ENCODE measurements at places on chromosomes 12 and 14.

- no peak for DNase-seq
These were observed 542.7 kb upstream of the LMO3 start for GRCh38 chr12:17148706-17149105.

GRCh38 chr14:94329857-94330256 is 6.7 kb upstream of the SERPINA6 start:
- DNase-seq = no peak

DNA sequence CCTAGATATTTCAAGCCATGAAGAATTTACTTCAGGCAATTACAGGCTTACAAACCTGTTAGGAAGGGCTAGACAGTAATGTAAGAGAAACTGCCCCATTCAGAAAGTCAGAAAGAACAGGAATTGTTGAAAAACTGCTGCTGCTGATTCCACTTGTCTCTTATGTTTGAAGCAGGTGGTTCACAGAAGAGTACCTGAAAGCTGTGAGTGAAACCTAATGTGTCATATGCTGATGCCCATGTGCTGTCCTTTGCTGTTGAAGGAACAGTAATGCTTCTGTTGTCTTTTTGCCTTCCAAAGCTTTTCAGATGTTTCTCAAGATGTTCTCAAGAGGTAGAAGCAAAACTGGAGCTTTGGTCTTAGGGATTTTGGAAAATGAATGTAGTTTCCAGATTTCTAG is 39.0 kb downstream of the MNAT1 start:
- DNase-seq = no peak

- no peak for DNase-seq
These were observed 747 bp upstream of the DACT1 start for GRCh38 chr14:58637040-58637390.

- DNase-seq = no peak
These were observed 993.3 kb upstream of the TMEM132C start for GRCh38 chr12:127273626-127274025.

- DNase-seq = no peak
These were observed 216.6 kb downstream of the AKAP6 start for GRCh38 chr14:32545506-32546210.

- no peak for DNase-seq
These were observed 1.0 kb upstream of the ATG14 start for GRCh38 chr14:55412676-55413075.

- no peak for DNase-seq
These were observed 930.6 kb upstream of the TMEM132C start for GRCh38 chr12:127336416-127336815.

- no peak for DNase-seq
These were observed 13.5 kb upstream of the TNFAIP2 start for GRCh38 chr14:103109535-103110441.

- no peak for DNase-seq
These were observed 24.2 kb downstream of the YY1 start for GRCh38 chr14:100263141-100263540.

DNA sequence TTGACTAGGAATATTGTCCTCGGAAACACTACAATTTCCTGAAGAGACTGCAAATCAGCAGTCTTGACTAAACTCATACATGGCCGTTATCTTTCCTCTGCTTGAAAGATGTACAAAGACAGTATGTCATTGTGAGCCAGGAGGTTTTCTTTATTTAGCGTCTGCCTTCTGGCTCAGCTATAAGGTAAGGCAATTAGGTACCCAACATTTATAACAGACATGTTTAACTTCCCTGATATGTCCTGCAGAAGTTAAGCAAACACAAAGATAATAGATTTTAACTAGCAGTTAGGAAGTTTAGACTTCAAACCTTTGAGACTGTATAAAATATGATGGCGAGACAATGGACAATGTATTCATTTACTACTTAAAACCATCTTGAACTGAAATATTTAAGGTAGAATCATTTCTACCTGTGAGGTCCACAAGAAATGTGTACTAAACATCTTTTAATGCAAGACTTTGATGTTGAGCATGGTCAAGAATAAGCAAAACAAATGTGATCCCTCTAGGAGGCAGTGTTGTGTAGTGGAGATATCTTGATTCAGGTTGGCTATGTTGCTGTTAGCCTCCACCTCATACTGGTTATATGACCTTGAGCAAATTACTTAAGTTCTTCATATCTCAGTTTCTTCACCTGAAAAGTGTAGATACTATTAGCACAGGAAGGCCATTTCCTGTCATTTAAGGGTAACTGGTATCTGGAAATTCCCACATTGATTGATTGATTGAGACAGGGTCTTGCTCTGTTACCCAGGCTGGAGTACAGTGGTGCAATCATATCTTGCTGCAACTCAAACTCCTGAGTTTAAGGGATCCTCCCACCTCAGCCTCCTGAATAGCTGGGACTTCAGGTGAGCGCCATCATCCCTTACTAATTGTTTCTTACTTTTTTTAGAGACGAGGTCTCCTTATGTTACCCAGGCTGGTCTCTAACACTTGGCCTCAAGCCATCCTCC is 96.3 kb upstream of the EEA1 start:
- DNase-seq = no peak

GRCh38 chr14:95956601-95957460 is 80.2 kb downstream of the TUNAR start:
- no peak for DNase-seq

DNA sequence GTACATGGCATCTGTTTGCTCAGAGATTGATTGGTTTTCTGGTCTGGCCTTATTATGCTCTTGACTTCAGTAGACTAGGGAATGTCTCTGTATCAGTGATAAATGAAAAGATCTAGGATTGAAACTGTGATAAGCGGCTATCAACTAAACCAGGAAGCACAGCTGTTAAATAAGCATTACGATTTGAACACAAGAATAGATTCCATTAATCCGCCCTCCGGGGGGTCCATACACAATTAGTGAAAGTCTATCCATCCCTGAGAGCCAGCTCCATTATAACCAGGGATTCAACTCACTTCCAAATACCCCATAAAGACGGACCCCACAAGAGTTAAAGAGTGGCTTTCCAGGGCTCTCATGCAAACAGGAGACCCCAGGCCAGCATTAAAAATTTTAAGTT is 279.0 kb downstream of the GRIN2B start:
- DNase-seq = no peak

DNA sequence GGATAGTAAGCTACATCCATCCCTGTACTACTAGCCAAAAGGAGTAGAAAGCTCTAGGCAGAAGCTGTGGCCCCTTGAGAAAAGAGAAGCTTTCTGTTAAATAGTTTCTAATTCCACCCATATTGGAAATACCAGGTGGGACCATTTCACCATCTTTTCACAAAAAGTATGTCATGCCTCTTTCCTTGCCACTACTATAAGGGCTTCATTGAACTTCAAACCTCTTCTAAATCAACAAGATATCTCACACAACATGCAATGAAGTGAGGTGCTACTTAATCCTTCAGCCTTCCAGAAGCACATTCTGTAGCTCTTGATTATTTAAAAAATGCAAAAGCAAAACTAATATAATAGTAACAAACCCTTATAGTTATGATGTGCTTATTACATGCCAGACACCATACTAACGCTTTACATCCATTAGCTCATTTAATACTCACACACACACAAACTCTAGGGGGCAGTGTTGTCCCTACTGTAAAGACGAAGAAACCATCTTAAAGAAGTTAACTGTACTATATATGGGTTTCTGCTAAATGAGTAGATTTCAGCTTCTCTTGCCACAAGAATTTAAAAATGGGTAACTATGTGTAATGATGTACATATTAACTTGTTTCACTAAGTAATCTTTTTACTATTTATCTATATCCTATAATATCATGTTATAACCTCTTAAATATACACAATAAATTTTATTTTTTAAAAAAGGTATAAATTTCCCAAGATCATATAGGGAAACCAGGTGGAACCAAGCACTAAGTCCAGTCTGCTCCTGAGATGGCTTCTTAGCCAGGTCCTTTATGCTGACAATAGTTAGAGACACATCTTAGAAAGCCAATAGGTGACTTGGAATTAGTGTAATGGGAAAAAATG is 124.4 kb downstream of the RPS29 start:
- DNase-seq = peak; percentile 2

DNA sequence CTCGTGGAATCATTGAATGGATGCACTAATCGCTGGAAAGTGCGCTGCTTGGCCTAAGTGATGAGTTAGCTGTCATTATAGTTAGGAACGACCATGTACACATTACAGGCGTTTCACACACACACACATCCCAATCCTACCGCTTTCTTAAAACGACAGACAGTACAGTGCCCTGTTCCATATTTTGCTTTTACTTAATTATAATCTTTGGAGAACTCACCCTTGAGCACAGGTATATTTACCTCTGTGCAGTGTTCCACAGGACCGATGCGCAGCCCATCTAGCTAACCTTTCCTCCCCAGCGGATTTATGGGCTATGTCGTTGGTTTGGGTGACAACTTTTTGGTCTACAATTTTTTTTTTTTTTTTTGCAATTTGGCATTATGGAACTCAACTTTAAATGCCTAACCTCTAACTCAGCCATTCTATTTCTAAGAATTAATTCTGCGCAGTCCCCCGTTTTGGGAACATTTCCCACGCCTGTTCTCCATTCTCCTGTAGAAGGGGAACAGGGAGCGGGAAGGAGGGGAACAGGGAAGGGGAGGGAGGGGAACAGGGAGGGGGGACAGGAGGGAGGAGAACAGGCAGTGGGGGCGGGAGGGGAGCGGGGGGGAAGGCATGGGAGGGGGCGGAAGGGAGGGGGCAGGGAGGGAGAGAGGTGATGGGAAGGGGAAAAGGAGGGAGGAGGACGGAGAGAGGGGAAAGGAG is 663 bp upstream of the ULK1 start:
- no peak for DNase-seq

DNA sequence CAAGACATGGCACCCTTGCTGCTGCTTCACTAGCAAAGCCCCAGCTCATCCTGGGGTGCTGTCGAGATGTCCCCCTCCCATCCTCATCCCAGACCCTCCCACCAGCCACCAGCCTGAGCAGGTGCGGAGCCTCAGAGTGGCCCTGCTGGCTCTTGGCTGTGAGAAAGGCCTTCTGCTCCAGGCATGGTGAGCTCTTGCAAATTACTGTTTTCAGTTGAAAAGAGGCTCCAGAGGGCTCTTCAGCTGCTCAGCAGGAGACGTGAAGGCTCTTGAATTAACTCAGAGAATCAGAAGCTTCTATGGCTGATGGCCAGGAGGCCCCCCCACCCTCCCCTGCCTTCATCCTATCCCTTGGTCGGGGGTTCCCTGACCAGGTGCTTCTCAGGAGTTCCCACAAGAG is 44.1 kb downstream of the WSCD2 start:
- no peak for DNase-seq

- DNase-seq = no peak
These were observed 80.9 kb downstream of the RPS6KA5 start for GRCh38 chr14:90979515-90979914.

DNA sequence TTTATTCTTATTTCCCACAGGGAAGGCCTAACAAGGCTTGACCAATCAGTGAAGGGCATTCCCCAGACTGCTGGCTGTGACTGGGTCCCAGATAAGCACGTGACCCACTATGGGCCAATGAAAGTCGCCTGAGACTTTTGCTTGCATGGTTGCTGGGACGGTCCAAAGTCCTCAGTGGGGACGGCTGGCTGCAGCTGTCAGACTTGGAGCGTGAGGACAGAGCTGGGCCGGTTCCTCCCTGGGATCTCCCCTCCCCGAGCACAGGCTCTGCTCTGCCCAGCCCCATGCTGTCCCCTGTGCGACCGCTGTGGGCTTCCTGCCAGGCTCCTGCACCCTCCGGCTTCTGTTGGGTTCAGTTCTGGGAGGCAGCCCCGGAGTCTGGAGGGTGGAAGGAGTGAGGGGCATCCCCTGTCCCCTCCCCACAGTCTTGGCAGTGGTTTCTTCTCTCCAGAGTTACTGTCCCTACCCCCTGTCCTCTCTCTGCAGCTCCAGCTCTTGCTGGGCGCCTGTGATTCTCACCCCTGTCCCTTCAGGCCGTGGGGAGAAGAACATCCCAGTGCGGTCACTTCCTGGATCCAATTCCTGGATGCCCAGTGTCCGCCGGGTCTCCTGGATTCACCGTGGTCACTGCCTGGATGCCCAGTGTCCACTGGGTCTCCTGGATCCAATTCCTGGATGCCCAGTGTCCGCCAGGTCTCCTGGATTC is 50.1 kb downstream of the GALNT9 start:
- no peak for DNase-seq

DNA sequence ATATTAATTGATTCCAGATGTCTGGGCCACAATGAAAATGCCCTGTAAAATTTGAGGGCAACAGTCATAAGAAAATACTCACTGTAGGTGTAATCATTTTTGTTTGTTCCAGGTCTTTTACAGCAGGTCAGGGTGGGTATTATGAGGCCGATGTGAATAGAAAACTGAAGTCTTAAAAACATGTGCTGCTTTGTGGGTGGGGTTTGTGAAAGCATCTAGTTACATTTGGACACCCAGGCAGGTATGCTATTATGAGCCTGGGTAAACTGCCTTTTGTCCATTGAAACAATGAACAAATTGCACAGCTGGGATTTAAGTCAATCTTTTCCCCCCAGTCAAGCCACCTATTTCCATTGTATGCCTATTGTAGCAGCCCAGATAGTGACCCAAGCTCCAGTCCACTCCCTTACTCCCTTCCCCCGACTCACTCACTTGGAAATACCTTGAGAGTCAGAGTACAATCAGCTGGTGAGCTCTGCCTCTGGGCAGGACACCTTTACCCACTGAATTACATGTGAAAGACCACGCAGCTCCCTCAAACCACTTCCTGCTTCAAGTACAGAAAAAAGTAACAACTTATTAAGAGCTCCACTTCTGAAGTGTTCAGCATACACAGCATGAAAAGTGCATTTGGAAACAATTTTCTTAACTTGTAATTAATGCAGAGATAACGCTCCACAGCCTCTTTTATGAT is 1.8 kb downstream of the IGF1 start:
- peak; percentile 2 for DNase-seq

DNA sequence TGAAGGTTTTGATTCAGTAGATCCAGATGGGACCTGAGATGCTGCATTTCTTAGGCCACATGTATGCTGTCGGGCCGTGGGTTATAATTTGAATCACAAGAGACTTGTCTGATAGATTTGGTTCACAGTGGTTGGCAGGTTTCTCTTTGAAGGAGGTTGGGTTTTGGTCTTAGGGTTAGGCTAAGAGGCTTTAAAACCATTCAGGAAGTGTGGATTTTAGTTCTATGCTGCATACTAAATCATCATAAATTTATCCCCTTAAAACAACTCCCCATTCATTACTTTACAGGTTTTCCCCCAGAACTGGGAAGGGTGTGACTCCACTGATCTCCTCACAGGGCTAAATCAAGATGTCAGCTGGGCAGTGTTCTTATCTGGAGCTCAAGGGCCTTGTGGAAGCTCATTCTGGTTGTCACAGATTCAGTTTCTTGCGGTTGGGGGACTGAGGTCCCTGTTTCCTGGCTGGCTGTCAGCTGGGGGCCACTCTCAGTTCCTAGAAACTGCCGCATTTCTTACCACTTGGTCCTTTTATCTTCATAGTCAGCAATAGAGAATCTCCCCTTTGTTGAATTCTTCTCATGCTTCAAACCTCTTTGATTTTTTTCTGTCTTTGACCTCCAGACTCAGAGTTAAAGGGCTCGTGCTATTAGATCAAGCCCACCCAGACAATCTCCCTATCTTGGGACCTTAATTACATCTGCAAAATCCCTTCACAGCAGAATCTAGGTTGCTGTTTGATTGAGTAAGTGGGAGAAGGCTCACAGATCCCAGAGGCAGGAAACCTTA is 20.6 kb upstream of the PCNX1 start:
- DNase-seq = no peak

All from stimulated activated CD8-positive, alpha-beta memory T cell treated with anti-CD3 and anti-CD28 coated beads, Interleukin-4, amount 100 ng/mL, for 1 hour (primary cell).